ENCODE measurements at places on chromosomes 5 and 9.

GRCh38 chr9:35748242-35748857 is 678 bp downstream of the GBA2 start:
- no peak for DNase-seq

DNA sequence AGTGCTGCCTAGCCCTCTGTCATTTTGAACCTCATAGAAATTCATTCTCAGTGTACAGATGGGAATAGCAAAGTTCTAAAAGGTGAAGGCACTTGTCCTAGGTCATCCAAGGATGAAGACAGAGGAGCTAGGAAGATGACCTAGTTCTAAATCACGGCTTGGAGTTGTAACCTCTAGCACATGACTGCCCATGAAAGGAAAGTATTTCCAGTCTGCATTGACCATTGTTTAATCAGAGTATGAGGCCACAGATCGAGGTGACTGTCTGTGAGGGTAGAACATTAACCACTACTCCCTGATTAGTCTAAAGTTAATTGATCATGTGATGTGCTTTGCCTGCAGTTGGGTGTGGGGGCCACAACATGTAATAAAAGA is 674 bp upstream of the TNFSF15 start:
- no peak for DNase-seq

GRCh38 chr9:94853887-94854286 is 127.4 kb downstream of the AOPEP start:
- DNase-seq = no peak

- no peak for DNase-seq
Observed at GRCh38 chr5:176741561-176742211, 68.7 kb upstream of the UNC5A start.

- no peak for DNase-seq
Observed at GRCh38 chr5:21680641-21681040, 1172.5 kb downstream of the CDH12 start.

- no peak for DNase-seq
Observed at GRCh38 chr9:87140142-87140541, 192.8 kb upstream of the GAS1 start.

DNA sequence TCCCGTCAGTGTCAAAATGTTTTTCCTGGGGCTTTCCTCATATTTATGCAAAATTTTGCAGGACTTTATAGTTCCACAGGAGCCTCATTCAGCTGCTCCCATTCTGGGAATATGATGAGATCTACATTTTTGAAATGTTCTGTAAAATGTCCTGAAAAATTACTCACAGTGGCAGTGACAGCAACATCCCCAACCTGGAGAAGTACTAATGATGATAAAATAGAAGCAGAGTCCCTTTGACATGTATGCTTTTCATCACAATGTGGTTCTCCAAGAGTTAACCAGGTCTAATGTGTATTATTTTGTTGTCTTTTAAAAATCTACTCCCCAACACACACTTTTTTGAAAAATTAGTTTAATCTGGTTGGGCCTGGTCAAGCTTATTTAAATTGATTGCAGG is 36.1 kb downstream of the RORB start:
- DNase-seq = no peak

GRCh38 chr5:111398013-111398412 is 114.3 kb downstream of the STARD4 start:
- DNase-seq = no peak

- DNase-seq = no peak
Observed at GRCh38 chr5:52864884-52865283, 77.2 kb downstream of the ITGA1 start.

- no peak for DNase-seq
Observed at GRCh38 chr9:4306066-4306776, 6.4 kb upstream of the GLIS3 start.

GRCh38 chr5:67381236-67381880 is 184.8 kb upstream of the CD180 start:
- no peak for DNase-seq
